Naive B cell (primary cell): ENCODE measurements at places on chromosomes 4 and X.

GRCh38 chrX:17788439-17788838 lies 51.1 kb downstream of the SCML1 start:
- no peak for DNase-seq

DNA sequence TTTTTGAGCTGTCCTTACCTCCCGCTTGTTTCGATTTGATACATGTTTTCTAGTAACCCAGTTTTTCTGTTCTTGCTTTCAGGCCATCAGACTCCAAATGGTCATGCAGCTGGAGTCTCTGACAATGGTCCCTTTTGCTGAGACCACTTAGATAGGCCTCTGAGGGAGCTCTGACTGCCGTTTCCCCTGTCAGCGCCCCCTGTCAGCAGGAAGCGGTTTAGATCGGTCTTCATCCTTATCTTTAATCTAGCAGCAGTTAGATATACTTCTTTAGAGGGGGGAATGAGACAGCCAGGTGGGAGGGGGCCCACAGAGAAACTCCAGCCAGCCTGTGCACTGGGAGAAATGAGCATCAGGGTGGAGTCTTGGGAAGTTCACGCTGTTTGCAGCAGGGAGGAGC lies 457.9 kb downstream of the GPAT3 start:
- no peak for DNase-seq

GRCh38 chrX:135302269-135302873 lies 6.9 kb upstream of the ETDC start:
- no peak for DNase-seq

DNA sequence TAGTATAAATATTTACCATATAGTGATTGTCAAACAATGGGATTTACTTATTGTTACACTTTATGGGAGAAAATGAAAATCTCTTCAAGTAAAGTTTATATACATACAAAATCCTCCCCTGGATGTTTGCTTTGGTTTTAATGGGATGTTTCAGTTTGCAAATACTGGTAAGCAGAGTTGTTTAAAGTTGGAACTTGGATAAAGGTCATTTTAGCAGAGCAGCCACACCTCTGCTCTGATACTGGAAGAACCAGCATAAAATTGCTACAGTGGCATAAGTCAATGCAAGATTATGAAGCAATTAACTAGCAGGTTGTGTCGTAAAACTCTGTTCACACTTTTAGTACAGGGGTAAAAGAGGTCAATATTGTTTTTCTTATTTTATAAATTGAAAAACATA lies 101.2 kb downstream of the TRAPPC11 start:
- DNase-seq = no peak

DNA sequence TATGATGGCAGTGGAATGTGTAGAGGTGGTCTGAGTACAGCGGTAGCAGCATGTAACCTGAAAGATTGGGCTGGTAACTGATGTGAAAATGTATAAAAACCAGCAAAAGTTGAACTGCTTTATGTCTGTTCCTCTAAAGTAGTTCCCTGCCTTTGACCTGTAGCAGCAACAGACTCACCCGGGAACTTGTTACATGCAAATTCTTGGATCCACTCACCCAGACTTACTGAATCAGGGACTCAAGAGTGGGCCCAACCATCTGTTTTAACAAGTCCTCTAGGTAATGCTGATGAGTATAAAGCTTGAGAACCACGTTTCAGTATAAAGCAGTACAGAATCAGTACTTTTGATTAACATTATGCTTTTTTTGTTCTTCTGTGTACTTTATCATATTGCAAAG lies 84.7 kb downstream of the RAP1GDS1 start:
- DNase-seq = no peak

GRCh38 chrX:118239178-118239870 lies 106.6 kb upstream of the WDR44 start:
- no peak for DNase-seq
